ENCODE measurements at places on chromosomes 6 and 20.
A peak's percentile ranks its signal among the peaks of the same experiment; 100 is the strongest.

GRCh38 chr6:138456401-138456790 lies 42.9 kb downstream of the NHSL1 start:
- DNase-seq, result no peak

DNA sequence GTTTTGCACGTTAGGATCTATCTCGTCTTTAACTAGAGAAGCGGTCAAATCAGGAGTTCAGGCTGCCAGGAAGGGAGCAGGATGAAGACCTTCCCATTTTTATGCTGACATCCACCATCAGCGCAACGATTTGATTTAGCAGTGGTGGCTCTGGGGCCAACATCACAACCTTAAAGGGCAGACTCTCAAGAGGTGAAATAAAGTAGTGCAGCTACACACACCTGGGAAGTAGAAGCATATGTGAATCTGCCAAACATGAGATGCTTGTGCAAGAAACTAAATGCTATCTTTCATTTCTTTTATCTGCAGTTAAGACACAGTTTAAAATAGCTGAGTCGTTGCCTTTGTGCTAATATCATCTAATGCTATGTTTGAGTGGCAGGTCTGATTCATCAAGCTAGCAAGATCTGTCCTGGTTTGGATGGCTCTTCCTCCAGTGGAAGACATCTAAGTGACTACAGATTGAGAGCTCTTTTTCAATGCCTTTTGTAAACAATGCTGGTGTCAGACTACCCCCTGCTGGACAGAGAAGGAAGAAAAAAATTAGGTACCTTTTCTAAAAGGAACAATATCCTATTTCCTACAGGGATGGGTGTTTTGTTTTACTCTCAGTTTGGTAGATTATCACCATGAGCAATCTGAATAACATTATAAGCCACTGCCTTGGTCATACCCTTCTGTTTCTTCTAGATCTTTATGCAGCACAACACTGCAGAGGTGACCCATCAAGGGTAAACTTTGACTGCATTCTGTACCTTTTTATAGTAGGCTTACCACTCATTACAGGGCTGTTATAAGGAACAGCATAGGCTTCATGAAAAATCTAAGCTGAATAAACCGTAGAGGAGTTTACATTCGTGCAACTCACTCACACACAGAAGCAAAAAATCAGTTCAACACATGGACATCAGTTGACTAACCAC lies 171.6 kb upstream of the FBXL4 start:
- peak; percentile 39 for DNase-seq

DNA sequence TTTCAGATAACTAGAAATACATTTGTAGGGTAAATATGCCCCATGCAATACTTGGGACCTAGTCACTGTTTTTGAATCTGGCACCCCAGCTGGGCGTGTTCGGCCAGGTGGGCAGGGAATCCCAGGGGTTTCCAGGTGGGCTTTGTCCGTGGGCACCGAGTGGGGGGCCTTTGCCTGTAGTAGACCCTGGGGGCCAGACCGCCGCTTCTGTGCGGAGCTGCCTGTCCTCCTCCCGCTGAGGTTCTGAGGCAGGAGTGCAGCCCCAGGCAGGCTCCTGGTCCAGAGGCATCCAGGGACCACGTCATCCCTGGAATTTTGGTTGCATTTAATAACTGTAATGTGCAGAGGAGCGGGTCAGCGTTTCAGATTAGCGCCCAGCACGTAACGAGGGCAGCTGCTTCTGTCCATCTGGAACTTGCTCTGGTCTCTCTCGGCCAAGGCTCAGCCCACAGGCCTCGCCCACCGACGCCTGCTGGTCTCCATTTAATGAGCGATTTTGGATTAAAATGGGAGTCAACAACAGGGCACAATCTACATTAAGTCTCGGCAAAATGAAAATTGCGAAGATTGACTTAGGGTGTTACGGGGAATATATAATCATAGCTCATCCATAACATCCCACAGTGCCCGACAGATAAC lies 12.8 kb downstream of the BHLHE23 start:
- no peak for DNase-seq

GRCh38 chr20:20637998-20638725 lies 74.3 kb downstream of the RALGAPA2 start:
- DNase-seq, result no peak

DNA sequence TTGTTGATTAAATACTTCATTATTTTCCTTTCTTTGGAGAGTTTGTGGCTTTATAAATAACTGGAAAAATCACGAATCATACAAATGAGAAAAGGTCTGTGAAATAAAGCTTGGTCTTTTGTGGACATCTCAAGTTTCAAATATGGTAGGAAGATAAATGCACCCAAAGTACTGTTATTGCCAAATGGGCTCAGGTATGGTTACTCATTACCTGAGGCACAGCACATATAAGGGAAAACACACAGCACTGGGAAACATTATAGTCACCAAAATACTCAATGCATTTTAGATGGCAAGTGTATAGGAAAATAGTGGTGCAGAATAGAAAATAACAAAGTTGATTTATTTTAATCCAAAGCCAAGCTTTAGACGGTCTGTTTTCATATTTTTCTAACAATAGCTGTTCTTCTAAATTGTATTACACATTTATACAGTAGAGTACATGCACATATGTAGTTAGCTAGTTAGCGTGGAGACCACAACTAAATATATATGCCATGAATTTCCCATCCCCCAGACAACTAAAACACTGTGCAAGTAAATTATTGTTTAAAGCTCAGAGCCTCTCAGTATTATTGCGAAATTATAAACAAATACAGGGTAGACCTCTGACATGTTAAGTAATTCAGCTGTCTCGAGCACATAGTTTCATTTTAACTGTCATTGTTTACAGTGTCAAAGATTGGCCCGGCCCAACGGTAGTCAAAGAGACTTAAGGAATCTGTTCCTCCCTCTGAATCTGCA lies 336.0 kb downstream of the SYNE1 start:
- no peak for DNase-seq

GRCh38 chr20:53050338-53050737 lies 78.2 kb downstream of the TSHZ2 start:
- DNase-seq, result no peak

DNA sequence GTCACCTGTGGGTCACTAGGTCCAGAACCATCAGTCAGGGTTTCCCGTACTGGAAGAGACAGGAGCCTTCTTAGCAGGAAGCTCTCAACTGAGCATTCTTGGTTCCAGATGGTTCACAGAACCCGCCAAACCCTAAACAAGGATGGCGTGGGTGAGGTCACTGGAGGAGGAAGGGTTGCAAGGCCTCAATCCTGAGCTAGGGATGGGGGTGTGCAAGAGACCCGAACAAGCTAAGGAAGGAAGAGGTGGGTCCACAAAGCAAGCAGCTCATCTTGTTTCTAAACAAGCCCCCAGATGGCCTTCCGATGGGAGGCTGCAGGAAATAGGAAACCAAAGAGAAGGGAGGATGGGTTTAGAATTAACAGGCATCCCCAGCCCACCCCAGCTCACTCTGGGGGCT lies 92.7 kb downstream of the PREX1 start:
- DNase-seq, result no peak

DNA sequence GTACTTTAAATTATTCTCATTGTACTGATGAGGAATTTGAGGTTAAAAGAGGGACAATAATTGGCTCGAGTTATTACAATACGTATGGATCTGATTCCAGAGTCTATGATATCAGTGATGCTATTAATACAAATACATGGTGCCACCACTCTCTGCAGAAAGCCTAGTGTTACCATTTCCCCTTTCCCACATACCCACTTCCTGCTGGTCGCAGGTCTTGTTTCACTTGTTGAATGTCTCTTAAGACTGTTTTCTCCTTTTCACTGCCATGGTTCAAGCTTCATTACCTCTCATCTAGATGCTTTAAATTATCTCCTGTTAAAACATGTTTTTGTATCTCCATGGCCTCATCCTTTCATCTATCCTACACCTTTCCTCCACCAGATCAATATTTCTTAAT lies 62.0 kb downstream of the FHL5 start:
- DNase-seq, result no peak

DNA sequence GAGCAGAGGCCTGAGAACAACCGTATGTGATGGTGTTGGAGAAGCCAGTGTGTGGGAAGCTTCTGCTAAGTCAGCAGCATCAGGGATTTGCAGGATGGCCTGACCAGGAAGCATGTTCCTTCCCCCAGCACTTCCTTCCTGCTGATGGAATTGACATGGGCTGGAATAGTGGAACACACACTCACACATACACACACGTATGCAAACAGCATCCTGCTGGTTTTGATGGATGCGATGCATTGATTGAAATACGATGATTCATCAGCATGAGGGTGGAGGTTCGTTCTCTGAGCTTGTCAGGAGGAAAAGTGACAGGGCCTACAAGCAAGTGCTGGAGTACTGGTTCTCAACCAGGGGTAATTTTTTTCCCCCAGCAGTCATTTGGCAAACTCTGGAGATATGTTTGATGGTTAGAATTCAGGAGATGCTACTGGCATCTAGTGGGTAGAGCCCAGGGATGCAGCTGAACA lies 229.1 kb downstream of the NFATC2 start:
- no peak for DNase-seq

- DNase-seq, result no peak
Observed at GRCh38 chr20:54611708-54612412, 136.5 kb downstream of the DOK5 start.

GRCh38 chr6:167211881-167212712 lies 54.3 kb upstream of the GPR31 start:
- DNase-seq, result no peak

DNA sequence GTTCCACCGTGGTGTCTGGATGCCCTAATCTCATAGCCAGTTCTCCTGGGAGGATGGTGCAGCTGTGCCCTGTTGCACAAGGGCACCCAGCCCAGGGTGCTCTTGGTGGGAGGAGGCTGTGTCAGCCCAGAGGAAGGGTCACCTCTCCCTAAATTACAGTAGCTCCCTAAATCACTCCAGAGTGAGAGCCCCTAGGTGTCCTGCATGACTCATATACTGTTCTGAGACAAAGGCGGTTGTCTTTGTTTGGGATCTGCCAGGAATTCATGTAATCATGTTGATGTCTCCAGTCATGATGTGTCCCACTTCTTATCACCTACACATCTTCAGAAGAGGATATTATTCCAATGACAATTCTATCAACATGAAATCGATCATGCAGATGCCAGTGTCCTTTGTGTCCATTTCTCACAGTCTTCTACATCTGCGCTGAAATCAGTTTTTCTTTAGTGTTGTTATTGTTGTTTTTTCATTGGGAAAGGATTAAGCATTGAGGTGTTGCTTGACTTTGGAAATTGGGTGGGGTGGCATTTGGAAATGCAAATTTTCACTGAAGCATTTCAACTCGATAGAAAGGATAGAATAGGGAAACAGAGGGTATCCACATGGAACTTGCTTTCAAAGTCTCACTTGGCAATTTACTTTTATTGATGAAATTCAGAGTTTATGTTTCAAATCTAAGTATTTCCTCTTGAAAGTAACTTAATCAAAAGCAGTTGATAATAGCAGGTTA lies 19.5 kb downstream of the PERP start:
- no peak for DNase-seq

All from nephron progenitor cell (in vitro differentiated cells).